Cardiac muscle cell (in vitro differentiated cells and primary cell): ENCODE measurements at places on chromosomes 13 and 19. TPM values are rescaled to one million over a fixed set of nuclear protein-coding genes. Genes with fewer than 3 reads are reported as not detected.
A peak's percentile ranks its signal among the peaks of the same experiment; 100 is the strongest.

- H3K4me3 ChIP-seq: no peak overlapping the region
- no peaks in the 10 kb centered on the region for H3K36me3 ChIP-seq
- H3K27me3 ChIP-seq: no peaks in the 10 kb centered on the region
- DNase-seq: no peak
- H3K27ac ChIP-seq: no peak overlapping the region
These were observed 28.7 kb downstream of the COL5A3 start for GRCh38 chr19:9981406-9982260.

- no peaks in the 10 kb centered on the region for H3K36me3 ChIP-seq
- H3K27ac ChIP-seq: no peak overlapping the region
- no peaks in the 10 kb centered on the region for H3K4me1 ChIP-seq
These were observed 34.3 kb upstream of the STARD13 start for GRCh38 chr13:33319859-33320258.

- H3K36me3 ChIP-seq: no peaks in the 10 kb centered on the region
These were observed 40.8 kb upstream of the GPR183 start for GRCh38 chr13:99347911-99348451.

DNA sequence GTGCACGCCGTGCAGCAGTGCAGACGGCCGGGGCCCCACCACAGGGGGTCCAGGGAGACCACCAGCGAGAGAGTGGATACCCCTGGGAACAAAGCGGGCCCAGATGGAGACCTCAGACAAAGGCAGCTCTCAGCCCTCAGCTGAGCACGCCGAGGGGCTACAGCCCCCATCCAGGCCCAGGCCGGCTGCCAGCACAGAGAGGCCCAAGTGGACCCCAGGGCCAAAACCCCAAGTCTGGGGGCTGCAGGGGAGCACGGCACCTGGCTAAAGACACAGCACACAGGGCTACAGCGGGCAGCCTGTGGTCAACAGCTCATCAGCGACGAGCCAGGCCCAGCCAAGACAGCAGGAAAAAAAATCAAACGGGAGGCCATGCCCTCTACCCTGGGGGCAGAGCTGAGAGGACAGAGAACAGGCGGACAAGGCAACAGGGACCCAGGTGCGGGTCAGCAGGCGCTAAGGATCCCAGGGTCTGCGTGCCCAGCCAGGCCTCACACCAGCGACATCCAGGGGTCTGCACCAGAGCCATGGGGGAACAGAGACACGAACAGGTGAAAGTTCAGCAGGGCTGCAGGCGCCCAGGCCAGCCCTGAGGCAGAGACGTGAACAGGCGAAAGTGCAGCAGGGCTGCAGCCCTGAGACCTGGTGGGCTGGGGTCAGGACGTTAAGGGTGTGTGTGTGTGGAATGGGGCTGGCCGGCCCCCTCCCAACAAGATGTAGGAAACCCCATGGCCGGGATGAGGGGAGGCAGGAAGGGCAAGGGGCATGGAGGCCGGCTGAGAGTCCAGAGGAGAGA, 34.3 kb downstream of the RASA3 start:
- peaks cover 29% of the 10 kb centered on the region for H3K4me1 ChIP-seq
- peak overlapping the region; percentile 85 for H3K27ac ChIP-seq
- no peak for DNase-seq
- no peaks in the 10 kb centered on the region for H3K36me3 ChIP-seq

DNA sequence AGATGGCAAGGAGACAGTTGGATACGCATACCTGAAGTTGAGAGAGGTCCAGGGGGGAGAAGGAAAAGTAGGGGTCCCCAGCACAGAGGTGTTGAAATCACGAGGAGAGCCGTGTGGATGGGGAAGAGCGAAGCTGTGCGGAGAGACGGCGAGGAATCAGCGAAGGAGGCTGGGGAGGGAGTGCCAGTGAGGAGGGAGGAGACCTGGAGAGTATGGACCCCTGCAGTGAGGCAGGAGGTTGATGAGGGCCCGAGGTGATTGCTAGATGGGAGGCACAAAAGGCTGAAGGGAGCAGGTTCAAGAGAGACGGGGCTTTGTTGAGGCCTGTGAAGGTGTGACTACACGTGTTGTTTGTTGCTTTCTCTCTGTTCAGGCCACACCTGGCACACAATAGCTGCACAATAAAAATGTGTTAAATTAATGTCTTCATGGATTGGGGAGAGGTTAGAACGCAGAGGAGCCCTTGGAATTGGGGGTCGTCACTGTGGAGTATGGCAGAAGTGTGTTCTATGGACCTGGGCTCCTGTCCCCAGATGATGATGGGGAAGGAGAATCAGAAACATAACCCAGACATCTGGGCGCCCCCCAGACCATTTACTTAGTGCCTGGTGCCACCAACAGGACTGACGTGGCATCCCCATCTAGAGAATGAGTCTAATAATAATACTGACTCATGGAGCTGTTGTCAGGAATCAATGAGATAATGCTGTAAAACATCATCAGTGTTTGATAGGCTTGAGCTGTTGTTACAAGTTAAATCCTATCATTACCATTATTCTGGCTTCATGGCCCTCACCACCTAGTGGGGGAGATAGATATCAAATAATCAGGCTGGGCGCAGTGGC, 137.5 kb downstream of the SIPA1L3 start:
- H3K4me3 ChIP-seq: no peak overlapping the region
- H3K4me1 ChIP-seq: no peaks in the 10 kb centered on the region
- H3K27ac ChIP-seq: no peak overlapping the region
- H3K27me3 ChIP-seq: no peaks in the 10 kb centered on the region
- DNase-seq: no peak

- no peaks in the 10 kb centered on the region for H3K36me3 ChIP-seq
- H3K27ac ChIP-seq: no peak overlapping the region
- no peaks in the 10 kb centered on the region for H3K4me1 ChIP-seq
- DNase-seq: peak; percentile 54
These were observed 9.4 kb upstream of the USPL1 start for GRCh38 chr13:30608364-30608763.

- no peaks in the 10 kb centered on the region for H3K27me3 ChIP-seq
- no peak within 1 kb of the TSS for H3K27ac ChIP-seq
- H3K4me3 ChIP-seq: peak within 1 kb of the TSS; percentile 55
- DNase-seq: peak; percentile 59
- H3K4me1 ChIP-seq: no peaks in the 10 kb centered on the region
These were observed at the start of gene EDNRB for GRCh38 chr13:77918391-77919245. Gene EDNRB, minus strand, starts transcription at chr13:77918831. Its CDS starts 258 bp downstream, at chr13:77918573.

GRCh38 chr13:70087247-70087646, 20.4 kb upstream of the ATXN8OS start:
- H3K4me1 ChIP-seq: no peaks in the 10 kb centered on the region
- no peak for DNase-seq
- H3K27ac ChIP-seq: no peak overlapping the region
- no peaks in the 10 kb centered on the region for H3K27me3 ChIP-seq
- H3K36me3 ChIP-seq: no peaks in the 10 kb centered on the region

DNA sequence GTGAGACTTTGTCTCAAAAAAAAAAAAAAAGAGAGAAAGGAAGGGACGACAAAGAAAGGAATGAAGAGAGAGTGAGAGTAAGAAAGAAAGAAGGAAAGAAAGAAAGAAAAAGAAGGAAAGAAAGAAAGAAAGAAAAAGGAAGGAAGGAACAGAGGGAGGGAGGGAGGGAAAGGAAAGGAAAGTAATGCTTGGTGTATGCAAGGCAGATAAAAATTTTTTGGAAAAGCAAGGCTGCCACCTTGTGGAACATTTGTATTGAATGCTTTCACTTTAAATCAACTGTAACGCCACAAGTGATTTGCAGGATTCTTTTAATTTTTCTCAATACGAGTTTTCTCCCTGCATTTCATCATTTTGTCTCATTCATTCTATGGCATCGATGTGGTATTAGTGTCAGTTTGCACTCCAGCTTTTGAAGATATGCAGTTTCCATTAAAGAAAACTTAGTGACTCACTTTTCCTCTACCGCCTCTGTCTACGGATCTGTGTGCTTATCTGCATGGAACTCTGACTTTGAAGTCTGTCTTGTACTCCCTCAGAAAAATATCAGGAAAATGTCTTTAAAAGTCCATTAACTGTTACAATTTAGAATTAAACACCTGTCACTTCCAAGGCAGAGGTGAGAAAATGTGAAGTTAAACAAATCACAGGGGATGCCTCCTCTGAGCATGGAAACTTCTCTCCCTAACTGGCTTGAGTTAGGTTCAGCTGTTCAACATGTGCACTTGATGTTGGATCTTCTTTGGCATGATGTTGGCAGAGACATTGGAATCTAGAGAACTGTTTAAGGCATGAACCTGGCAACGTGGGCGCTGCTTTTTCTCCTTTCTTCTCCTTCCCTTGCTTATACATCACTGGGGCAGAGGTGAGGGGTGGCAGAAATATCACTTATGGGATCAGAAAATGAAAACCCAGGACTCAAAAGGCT, 20.0 kb upstream of the ZDHHC20 start:
- H3K27ac ChIP-seq: no peak overlapping the region
- H3K36me3 ChIP-seq: no peaks in the 10 kb centered on the region
- peaks cover 6% of the 10 kb centered on the region for H3K4me1 ChIP-seq

DNA sequence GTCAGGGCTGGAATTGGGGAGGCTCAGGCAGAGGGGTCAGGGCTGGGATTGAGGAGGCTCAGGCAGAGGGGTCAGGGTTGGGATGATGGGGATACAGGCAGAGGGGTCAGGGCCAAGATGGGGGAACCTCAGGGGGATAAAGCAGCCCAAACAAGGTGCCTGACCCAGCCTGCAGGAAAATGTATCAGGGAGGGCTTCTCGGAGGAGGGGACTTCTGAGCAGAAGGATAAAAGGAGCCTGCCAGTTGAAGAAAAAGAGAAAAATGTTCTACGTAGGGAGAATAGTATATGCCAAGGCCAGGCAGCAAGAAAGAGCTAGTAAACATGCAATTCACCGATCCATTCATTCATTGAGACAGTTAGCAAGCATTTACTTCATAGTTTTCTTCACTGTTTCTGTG, 84.8 kb downstream of the MAP4K1 start:
- H3K4me1 ChIP-seq: no peaks in the 10 kb centered on the region
- H3K4me3 ChIP-seq: no peak overlapping the region
- no peak overlapping the region for H3K27ac ChIP-seq
- no peaks in the 10 kb centered on the region for H3K27me3 ChIP-seq
- DNase-seq: no peak

DNA sequence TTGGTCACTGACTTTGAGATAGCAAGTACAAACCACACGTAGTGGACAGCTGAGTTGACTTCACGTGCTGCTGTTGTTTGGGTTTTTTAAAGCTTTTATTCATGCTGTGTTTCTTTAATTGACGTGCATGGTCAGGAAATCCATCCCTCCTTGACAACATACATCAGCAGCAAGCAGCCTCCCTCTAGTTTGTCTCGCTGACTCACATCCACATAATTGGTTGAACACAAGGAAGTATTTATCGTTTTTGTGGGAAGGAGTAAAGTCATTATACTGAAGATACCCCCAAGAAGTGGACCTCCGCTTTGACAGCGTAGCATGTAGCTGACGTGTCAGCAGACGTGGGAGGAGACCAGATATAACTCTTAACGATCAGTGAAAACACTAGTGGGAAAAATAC, 355.8 kb downstream of the MYO16 start:
- no peaks in the 10 kb centered on the region for H3K27me3 ChIP-seq
- DNase-seq: no peak
- H3K27ac ChIP-seq: no peak overlapping the region

DNA sequence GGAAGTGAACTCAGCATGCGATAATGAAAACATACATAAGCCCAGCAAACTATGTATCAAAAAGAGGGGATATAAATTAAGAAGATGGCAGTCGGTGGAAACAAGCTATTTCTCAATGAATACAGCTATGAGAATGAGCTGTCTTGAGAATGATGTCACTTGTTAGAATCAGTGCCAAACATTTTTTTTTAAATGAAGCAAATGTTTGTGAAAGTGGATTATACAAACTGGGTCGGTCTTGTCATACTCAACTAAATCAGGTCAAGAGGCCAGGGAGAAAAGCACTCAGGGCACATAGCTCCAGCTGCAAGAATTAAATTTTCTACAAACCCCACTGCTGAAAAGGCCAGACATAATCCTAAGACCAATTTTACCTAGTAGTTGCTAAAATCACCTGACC, 1048.4 kb downstream of the SLITRK1 start:
- H3K4me3 ChIP-seq: no peak overlapping the region
- no peaks in the 10 kb centered on the region for H3K27me3 ChIP-seq
- H3K36me3 ChIP-seq: no peaks in the 10 kb centered on the region
- H3K27ac ChIP-seq: no peak overlapping the region
- no peaks in the 10 kb centered on the region for H3K4me1 ChIP-seq
- no peak for DNase-seq

DNA sequence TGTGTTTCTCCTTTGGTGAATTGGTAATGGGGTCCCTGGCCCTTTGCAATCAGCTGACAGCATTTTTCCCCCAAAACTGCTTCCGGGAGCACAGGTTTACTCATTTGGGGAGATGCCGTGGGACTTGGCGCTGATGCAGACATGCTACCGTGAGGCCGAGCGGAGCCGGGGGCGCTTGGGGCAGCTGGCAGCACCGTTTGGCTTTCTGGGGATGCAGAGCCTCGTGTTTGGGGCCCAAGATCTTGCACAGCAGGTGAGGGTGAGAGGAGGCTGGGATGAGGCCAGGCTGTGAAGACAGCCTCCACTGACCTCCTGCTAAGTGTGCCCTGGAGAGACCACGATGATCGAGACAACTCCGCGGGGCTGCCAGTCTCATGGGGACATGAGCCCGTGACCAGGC, 13.4 kb upstream of the COLGALT1 start:
- no peak overlapping the region for H3K4me3 ChIP-seq
- no peak for DNase-seq
- no peaks in the 10 kb centered on the region for H3K4me1 ChIP-seq
- H3K27ac ChIP-seq: no peak overlapping the region

DNA sequence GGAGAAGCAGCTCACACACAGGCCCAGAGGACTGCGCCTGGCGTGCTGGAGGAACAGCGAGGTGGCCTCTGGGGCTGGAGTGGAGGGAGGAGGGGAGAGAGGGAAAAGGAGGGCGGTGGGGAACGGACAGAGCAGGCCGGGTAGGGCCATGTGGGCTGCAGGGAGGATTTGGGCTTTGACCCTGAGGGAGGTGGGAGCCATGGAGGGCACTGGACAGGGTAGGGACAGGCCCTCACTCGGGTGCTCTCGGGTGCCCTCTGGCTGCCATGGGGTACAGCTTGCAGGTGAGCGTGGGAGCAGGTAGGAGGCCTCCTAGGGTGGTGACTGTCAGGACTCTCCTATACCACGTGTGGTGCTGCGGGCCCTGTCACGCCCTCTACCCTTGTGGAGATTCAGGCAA, 22.8 kb downstream of the PLIN4 start:
- no peak overlapping the region for H3K4me3 ChIP-seq
- peaks cover 30% of the 10 kb centered on the region for H3K36me3 ChIP-seq
- no peak for DNase-seq
- no peak overlapping the region for H3K27ac ChIP-seq

DNA sequence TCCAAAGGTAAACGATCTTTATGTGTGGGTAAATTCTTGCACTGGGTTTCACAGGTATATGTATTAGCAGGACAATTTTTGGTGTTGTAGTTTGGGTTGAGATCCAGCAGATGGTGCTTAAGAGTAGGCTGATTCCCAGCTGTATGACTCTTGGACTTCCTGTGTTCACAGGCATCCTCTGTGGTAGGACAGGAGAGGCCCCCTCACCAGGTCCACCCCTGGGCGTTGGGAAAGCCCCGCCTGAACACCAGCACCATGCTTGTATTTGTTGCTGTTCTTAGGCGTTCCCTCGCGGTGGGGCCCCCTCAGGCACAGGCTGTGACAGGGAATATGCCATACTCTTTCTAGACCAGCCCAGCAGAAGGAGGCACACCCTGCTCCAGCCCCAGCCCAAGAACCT, 49.5 kb upstream of the PCDH17 start:
- no peaks in the 10 kb centered on the region for H3K36me3 ChIP-seq
- no peak overlapping the region for H3K27ac ChIP-seq
- no peak for DNase-seq
- H3K4me1 ChIP-seq: no peaks in the 10 kb centered on the region
- H3K27me3 ChIP-seq: no peaks in the 10 kb centered on the region

Gene ZNF737
- 16.3 and 18.7 TPM in 2 replicates for total RNA-seq

Gene B3GNT8
- total RNA-seq: 4.9 and 6.8 TPM in 2 replicates

Gene MAST1
- total RNA-seq: 3.7 and 7.9 TPM in 2 replicates

Gene CD22
- total RNA-seq: 0.28 and 0.51 TPM in 2 replicates
